ENCODE measurements at places on chromosomes 1 and 21.

GRCh38 chr1:160437432-160438316 lies 37.3 kb downstream of the VANGL2 start:
- DNase-seq, result no peak

DNA sequence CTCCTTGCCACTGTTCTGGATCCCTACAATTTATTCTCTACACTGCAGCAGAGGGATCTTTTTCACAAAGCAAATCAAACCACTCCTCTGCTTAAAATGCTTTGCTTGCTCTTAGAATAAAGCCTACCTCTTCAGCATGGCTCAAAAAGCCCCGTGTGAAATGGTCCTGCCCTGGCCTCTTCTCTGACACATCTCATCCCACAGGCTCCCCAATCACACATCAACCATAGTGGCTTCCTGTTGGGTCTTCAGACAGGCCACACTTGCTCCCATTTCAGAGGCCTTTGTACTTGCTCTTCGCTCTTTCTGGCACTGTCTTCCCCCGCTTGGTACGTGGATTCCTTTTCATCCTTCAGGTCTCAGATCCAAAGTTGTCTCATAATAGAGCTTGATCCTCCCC lies 44.3 kb upstream of the PLXNA2 start:
- no peak for DNase-seq

GRCh38 chr1:5916572-5917280 lies 75.5 kb downstream of the NPHP4 start:
- no peak for DNase-seq

- no peak for DNase-seq
Observed at GRCh38 chr1:48726557-48727215, 50.0 kb downstream of the BEND5 start.

DNA sequence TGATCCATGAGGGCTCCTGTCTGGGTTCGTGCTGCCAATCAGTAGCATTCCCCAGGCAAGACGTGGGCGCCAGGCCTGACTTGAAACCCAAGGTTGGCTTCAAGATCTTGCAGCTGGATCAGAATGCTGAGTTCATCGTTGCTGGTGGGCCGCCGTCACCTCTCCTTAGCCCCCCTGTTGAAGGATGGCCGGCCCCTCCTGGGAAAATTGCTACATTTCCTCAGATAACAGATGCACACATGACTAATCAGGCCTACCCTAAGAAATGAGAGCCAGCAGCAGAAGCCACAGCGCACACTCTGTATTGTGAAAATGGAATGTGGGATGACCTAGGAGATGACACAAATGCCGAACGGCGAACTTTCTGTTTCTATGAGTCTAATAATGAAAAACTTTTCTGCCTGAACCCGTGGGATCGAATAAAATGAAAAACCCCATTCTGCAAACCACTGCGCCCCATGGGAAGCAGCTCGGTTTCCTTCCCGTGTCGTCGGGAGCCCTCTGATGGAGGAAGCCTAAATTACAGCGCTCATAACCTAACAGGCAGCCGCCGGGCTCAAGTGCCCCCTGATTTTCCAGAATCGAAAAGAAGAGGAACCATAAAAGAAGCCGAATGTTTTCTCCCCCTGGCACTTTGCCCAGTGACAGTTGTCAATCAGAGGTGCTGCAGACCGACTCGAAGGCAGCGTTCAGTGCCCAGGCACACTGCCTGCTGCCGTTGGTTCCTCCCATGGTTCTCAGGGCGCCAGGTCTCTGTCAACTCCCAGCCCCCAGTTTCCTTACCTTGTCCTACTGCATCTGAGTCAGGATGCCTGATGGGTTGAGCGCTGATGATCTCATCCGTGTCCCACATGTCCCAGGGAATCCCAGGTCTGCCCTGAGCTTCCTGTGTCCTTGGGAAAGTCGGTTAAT lies 38.2 kb upstream of the H6PD start:
- DNase-seq, result peak; percentile 74

- DNase-seq, result no peak
Observed at GRCh38 chr1:71362076-71362475, 281.2 kb upstream of the ZRANB2 start.

- peak; percentile 89 for DNase-seq
Observed at GRCh38 chr1:113860891-113861290, 10.6 kb downstream of the PTPN22 start.

DNA sequence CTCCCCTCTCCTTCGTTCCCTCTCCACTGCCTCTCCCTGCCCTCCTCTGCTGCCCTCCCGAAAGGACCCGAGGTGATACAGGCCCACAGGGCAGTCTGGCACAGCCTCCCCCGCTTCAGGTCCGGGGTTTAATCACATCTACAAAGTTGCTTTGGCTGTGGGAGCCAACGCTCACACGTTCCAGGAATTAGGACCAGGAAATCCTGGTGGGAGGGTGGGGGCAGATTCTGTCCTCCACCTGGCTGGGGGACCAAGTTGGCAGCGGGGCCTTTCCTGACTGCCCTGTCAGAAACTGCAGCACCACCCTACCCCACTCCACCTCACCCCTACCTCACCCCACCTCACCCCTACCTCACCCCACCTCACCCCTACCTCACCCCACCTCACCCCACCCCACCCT lies 95.1 kb downstream of the WDR4 start:
- DNase-seq, result no peak

DNA sequence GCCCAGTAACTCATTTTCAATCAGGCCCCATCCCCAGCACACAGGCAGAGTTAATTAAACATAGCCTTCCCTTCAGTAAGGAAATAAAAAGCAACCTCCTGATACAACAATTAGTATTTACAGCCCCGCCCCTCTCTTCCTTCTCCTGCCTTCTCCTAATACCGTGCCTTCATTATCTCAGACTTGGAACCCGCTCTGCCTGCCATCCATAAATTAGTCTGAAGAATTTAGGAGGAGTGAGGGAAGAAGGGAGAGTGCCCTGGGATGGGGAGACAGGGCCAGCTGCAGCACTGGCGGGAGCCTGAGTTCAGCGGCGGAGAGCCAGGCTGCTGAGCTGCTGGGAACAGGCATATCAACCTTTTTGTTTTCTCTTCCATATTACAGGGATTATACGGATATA lies 172.8 kb downstream of the ACTL8 start:
- DNase-seq, result no peak

DNA sequence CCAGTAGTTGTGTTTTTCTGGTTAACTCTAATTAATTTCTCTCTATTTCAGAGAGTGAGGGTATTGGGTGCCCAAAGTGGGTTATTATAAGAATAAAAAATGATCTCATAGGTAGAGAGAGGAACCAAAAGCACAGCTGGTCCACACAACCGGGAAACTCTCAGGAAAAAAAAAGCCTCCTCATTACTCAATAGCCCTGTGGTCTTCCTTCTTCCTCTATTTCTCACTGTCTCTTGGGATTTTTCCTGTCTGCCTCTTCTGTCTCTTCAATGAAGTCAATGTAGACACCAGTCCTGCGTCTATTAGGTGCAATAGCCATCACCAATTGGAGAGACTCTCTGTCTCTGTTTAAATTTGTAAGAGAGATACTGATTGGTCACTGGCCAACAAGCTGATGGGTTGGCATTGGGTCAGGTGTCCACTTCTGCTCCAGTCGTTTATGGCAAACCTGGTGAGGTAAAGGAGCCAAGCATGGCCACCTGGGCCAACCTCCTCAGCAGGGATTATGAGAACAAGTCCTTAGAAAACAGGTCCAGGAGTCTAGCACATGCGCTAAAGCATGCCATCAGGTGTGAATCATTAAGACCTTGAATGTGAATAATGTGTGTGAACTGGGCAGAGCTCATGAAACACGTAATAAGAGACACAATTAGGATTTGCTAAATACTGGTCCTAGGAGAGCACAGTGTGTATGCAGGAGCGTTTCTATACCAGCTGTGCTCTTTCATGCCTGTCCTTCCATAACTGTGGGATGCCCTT lies 443.0 kb upstream of the RUNX1 start:
- DNase-seq, result no peak

DNA sequence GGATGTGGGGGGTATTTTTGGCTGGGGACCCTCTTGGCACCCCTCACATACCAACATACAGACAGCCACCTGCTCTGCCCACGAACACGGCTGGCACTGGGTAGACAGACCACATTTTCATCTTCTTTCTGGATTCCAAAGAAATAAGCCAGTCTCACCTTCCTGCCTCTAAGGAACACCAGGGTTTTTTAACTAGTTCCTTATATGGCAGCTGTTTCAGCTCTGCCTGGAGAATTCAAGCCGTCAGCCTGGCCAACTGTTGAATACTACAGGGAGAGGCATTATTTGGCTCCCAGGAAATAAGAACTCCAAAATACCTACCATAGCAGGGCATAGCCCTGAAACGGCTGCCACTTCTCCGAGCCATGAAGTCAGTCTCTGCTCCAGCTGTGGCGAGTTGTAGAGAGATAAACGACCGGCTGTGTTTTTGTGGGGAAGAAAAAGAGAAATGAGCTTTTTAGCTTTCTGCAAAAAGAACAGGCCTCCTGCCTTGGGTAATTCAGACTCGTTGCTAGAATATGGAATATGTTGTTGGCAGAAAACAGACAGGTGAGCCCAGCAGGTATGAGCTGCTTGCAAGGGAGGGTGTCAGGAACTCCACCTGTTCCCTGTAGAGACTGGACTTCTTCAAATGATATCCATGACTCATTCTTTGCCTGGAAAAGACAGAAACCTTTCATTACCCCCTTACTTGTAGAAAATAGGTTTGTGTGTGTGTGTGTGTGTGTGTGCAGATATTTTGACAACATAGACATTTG lies 51.8 kb downstream of the MT1HL1 start:
- DNase-seq, result no peak

GRCh38 chr1:37793773-37794371 lies at the start of gene MANEAL:
MANEAL (plus strand) TSS chr1:37793847; CDS start chr1:37794183, 336 bp downstream.
- peak; percentile 55 for DNase-seq

- no peak for DNase-seq
Observed at GRCh38 chr1:30890502-30891226, 17.9 kb downstream of the SDC3 start.

- no peak for DNase-seq
Observed at GRCh38 chr1:181390410-181391077, 92.8 kb upstream of the CACNA1E start.

DNA sequence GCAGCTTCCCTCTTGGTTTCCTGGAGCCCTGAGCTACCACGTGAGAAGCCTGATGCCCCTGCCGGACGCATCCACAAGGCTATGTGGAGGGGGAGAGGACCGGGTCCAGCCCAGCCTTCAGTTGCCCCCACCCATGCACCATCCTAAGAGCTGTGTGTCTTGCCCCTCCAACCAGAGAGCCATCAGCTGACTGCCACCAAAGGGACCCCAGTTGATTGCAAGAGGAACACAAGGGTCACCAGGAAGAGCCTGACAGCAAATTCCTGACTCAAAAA lies 81.5 kb downstream of the GLIS1 start:
- DNase-seq, result no peak

GRCh38 chr1:205391386-205391785 lies 30.5 kb downstream of the LEMD1 start:
- DNase-seq, result no peak

DNA sequence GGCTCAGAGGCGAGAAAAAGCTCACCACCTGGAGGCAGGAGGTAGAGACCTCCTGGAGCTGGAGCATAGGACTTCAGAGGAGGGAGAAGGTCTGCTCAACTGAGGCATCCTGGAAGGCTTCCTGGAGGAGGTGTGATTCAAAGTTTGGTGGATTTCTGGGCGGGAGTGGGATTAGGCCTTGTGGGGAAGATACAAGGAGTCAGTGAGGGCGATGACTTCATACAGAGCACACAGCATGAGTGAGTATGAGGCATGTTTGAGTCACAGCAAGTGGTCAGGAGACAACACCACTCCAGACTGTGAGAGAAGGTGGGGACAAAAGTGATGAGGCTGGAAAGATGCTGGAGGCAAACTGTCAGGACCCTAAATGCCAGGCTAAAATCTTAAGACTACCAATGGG lies 77.6 kb downstream of the MATN1 start:
- peak; percentile 62 for DNase-seq
